ENCODE measurements at places on chromosomes 16 and 17. TPM values are rescaled to one million over a fixed set of nuclear protein-coding genes. Genes with fewer than 3 reads are reported as not detected.

The TPSD1 gene
- not detected for total RNA-seq

The ABCC12 gene
- not detected for total RNA-seq

The CD300LF gene
- total RNA-seq = not detected

The PRSS21 gene
- 5.6 TPM for total RNA-seq

The CYGB gene
- 17.8 TPM for total RNA-seq

DNA sequence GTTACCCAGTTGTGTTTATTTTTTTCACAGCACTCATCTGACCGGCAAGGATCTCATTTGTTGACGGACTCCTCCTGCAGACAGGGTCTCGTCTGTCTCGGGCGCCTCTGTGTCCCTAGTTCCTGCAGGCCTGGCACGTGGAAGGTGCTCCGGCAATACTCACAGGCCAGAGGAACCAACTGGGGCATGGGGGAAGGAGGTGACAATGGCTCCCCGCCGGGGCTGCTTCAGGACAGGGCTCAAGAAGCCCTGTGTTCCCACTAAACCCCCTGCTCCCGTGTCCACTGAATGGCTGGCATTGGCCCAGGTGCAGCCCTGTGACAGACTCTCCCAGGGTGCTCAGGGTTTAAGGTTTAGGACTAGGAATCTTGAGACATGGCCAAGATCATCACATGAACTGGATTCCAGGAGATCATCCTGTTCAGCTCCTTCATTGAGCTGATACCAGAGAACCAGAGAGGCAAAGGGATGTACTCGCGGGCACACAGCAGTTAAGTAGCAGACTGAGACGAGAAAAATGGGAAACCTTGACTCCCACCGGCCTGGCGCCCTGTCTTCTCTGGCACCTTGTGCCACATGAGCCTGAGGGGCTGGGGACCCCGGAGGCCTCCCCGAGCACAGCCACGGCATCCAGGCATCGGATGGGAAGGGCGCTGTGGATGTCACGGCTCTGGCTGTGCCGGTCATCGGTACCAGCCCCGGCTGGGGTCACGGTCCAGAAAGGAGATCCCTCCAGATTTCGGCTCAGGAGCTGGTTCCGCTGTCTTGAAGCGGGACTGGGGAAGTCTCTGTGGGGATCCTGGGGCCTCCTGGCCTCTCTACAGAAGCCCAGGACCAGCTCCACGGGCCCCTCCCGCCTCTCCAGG lies 29.0 kb downstream of the TIMM22 start:
- DNase-seq = no peak

DNA sequence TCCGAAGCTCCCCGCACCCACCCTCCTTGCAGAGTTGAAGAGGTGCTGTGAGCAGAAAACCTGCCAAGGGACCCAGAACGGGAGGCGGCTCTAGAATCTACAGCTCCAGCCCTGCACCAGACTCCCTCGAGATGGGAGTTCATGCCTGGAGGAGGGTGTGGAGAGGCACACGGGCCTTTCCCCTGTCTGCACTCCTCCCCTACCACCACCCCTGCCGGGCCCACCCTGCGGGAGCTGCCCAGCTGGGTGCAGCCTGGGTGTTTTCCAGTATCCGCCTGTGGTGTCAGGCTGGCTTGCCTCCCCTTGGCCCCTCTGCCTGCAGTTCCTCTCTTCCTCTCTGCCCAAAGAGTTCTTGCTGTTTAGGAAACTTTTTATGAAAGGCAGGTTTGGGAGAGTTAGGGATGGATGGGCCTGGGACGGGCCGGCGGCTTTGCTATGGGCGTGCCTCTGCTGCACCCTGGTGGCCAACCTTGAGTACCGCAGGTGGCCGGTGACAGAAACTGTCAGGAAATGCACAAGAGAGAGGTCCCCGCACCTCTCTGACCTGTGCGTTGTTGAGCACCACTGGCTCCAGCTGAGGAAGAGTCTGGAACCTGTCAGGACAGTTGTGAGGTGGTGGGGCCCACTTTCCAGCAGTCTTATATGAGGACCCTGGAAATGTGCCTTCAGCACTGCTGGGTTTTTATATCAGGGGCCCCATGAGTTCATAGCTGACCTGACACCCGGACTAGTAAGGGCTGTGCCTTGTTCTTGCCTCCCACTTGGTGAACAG lies 354.1 kb downstream of the SEC14L1 start:
- no peak for DNase-seq

GRCh38 chr17:77756846-77757560 lies 201.5 kb upstream of the TNRC6C start:
- DNase-seq = no peak

DNA sequence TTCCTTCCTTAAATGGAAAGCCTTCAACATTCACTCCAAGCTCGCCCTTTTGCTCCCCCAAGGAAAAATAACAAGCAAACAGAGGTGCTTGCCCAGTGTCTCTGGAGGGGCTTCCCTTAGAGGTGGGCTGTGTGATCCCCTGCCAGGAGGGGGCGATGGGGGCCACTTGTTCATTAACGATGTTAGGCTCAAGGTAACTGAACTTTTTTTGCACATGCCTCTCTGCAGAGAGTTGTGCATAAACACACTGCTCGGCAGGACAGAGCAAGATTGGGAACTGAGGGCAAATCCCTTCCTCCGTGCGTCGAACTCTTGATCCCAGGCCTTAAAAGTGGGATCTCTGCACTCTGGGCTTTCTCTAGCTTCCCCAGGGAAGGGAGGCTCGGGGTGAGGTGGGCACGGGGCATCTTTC lies 15.5 kb upstream of the NAGLU start:
- DNase-seq = no peak

- DNase-seq = no peak
Observed at GRCh38 chr17:71980171-71980570, 140.6 kb upstream of the SOX9 start.

DNA sequence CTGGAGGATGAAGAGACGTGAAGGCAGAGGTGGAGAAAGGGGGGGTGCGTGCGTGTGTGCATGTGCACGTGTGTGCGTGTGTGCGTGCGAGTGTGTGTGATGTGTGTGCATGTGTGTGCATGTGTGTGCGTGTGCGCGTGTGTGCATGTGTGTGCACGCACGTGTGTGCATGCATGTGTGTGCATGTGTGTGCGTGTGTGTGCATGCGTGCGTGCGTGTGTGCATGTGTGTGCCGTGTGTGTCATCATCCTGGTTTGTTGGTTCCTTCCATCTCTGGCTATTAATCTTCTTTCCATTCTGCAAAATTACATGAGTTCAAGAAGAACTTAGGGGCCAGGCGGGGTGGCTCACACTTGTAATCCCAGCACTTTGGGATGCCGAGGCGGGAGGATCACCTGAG lies 17.0 kb upstream of the RPL38 start:
- no peak for DNase-seq

GRCh38 chr16:6155271-6155670 lies 1057.7 kb upstream of the EEF2KMT start:
- no peak for DNase-seq

DNA sequence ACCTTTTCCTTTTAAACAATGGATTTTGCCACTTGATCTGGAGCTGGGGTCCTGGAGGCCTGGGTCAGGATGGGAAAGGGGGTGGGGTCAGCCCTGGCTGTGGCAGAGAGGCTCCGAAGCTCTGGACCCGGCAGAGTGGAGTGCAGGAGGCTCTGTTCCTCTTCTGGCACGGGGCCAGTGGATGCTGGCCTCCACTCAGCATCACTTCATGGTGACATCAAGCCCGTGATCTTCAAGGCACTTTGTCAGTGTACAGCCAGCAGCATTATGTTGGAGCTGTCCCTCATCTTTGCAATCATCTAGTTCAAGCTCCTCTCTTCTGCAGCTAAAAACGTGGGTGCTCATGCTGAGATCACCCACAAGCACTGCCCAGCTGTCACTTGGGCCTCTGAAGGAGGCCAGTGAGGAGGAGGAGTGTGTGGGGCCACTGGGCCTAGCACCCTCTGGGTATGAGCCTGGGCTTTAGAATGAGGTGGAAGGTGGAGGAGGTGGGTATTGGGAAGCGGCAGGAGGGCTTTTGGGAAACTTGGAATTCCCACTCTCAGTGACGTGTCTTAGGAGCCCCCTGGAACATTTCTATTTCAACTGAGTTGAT lies 45.9 kb upstream of the MGAT5B start:
- no peak for DNase-seq

- DNase-seq = no peak
Observed at GRCh38 chr16:81729451-81729850, 49.6 kb upstream of the PLCG2 start.

- DNase-seq = no peak
Observed at GRCh38 chr17:2685696-2686095, 25.9 kb downstream of the CLUH start.

- DNase-seq = no peak
Observed at GRCh38 chr16:88423448-88423850, 29.6 kb upstream of the ZFPM1 start.

All from foreskin keratinocyte (primary cell).